ENCODE measurements at places on chromosomes 2 and 18.

GRCh38 chr2:241479026-241479898, 29.1 kb downstream of the STK25 start:
- DNase-seq, result no peak

DNA sequence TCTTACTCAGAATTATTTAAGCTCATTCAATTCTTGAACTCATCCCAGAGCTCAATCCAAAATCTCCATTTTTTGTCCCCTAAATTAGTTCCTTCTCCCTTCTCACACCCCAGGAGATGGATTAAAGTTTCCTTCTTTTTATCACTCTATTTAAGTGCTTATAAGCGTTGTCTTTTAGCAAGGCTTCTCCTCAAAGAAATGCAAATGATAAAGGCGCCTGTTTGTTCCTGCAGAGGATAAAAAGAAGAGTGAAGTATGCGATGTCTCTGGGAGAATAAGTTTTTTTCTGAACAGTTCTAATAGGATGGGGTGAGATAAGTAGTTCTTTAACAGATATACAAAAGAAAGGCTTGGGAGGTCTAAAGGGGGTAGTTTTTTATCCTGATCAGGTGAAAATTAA, 303.3 kb downstream of the CNTNAP5 start:
- DNase-seq, result no peak

- no peak for DNase-seq
These were observed 81.1 kb upstream of the TTC39C start for GRCh38 chr18:23933407-23933806.

DNA sequence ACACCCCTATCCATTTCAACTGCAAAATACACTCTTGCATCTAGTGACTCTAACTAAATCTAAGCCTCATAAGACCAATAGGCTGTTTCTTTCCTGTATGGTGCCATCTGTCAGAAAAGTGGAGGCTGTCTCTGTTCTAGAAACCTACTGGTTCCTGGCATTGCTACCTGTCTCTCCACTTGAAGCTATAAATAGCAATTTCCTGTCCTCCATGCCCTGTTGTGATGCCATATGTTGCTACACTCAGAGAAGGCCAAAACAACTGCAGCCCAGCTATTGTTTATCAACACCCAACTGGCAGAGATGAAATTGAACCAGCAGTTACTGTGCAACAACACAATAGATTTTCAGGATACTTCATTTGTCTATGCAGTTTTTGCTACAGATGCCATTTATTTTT, 1355.1 kb upstream of the SLC39A10 start:
- DNase-seq, result no peak

GRCh38 chr2:73759285-73759764, 20.6 kb downstream of the DUSP11 start:
- DNase-seq, result no peak

- no peak for DNase-seq
These were observed 89.1 kb downstream of the RAD51AP2 start for GRCh38 chr2:17429130-17429529.

GRCh38 chr2:128607440-128607839, 288.8 kb upstream of the HS6ST1 start:
- DNase-seq, result no peak

DNA sequence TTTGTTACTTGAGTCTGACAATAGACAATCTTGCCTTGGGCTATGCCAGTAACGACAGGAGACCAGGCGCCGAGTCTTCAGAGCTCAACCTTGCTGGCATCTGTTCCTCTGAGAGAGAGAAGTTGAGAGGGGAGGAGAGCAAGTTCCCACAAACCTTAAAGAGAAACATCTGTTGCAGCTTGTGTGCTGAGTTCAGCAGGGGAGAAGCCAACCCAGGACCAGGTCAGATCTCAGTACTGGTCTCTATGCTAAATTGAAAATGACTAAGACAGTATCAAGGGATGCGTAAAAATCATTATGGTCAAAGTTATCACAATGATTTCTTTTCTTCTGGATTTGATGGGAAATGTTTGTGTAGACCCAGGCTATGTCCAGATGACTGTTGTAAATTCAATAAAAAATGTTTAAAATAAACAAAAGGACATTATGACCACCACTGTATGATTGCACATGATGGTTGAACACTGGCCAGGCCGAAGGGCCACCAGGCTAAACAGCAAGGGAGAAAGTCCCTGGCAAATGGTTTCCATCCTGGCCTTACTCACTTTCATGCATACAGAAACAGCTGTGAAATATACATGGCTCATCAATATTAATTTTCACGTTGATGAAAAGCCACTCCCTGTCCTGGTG, 100.3 kb upstream of the PMAIP1 start:
- DNase-seq, result no peak

DNA sequence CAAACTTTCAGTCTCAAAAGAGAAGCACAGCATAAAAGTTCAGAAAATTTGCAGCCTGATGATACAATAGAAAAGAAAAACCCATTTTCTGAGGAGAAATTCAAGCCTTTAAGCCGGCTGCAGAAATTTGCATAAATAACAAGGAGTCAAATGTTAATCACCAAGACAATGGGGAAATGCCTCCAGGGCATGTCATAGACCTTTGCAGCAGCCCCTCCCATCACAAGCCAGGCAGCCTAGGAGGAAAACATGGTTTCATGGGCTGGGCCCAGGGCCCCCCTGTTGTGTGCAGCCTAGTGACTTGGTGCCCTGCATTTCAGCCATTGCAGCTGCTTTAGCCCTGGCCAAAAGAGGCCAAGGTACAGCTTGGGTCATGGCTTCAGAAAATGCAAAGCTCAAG, 54.1 kb upstream of the CAVIN2 start:
- no peak for DNase-seq

- no peak for DNase-seq
These were observed 158.0 kb downstream of the BARD1 start for GRCh38 chr2:214651451-214651850.

DNA sequence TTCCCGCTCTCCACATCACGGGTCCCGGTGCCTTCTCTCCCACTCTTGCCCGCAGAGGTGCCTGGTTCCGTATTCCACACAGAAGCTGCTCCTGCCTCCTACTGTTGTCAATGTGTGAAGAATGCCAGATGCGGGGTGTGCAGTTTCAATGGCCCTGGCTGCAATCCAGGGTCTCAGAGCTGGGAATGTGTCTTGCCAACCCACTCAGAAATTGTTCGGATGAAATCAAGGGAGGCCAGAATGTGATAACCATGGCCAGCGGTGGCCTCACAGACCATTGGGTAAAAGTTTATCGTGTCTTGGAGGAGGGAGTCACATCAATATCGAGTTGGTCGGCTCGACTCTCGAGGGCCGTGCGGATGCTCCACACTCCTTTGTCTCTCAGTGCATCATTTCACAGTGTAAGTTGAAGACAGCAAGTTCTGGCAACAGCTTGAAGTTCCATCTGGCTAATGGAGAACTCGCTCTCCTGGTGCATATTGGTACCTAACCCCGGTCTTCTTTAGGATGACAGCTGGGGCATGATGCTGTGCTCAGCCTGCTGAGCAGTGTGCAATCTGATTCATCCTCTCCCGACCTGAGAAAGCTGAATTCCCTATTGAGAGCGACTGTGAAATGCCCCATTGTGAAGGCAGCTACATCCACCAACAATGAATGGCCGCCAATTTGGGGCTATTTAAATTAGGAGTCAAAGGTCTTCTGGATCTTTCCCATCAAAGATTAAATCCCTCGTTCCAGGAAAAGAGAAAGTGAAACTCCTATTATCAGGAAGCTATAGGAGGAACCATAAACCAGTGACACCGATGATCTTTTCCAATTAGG, 389.0 kb downstream of the SOX11 start:
- DNase-seq, result no peak

GRCh38 chr2:11678306-11678960, 8.4 kb upstream of the NTSR2 start:
- DNase-seq, result no peak

- no peak for DNase-seq
These were observed 73.7 kb downstream of the ZRANB3 start for GRCh38 chr2:135457279-135457678.

GRCh38 chr2:71668326-71669057, 215.1 kb downstream of the DYSF start:
- DNase-seq, result no peak

GRCh38 chr18:23114911-23115310, 20.4 kb upstream of the CABLES1 start:
- no peak for DNase-seq

DNA sequence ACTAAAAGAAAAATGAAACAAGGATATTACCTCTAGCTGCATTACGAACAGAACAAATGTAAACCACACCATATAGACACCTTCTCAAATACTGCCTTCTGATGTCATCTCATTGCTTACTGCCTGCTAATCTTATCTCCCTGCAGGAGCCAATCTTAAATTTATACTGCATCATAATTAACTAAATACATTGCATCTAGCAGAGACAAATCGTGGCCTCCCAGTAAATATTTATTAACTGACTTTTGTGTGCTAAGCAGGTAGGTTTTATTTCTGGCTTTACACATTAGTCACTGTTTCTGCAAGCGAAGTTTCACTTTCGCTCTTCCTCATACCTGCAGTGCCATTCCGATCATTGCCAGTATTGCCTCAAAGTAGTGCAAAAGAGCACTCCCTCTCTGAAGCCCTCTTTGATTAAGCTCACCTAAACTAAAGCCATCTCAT, 67.5 kb downstream of the SPATS2L start:
- DNase-seq, result no peak

- DNase-seq, result no peak
These were observed 19.7 kb downstream of the IAH1 start for GRCh38 chr2:9494081-9494480.

DNA sequence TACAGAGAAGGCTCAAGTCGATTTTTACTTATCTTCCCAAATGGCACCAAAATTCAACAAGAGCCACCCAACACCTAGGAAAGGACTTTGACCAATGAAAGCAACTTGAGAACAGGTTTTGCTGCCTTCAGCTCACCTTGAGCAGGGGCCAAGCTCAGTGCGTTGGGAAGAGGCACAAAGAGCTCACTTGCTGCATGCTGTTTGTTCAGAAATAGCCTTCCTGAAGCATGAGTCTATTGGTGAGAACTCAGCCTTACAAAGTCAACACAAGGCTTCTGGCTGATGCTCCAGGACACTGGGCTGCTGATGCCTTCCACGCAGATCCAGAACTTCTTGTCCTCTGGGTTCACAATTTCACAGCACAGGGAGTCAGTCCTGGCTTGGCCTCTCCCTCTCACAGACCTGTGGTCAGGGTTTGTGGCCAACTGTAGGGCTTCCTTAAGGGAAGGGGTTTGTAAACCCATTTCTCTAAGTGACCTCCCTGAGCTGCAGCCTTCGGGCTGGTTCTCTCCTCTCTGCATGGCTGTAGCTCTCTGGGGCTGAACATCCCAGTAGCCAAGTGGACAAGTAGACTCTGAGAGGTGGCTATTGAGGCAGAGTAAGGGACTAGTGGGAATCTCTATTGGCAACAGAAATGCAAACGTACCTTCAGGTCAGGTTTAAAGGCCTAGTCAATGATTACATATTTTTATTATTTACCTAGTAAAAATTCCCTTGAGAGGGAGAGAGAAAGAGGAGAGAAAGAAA, 124.7 kb upstream of the GATA6 start:
- DNase-seq, result no peak

GRCh38 chr2:129934044-129934822, 45.2 kb upstream of the RAB6C start:
- no peak for DNase-seq

DNA sequence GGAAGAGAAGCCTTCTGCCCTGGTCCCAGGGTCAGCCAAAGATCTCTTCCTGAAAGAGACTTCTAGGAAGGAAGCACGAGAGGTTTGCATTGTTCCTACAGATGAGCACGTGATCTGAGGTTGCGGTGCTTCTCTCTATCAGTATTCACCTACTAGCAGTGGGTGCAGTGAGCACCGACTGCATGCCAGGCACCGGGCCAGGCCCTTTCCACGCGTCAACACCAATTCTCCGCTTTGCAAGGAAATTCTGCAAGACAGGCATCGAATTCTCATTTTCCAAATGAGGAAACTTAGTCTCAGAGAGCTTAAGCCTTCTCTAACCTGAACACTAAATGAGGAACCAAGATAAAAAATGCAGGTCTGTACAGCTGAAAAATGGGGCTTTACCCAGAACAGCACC, 151.5 kb upstream of the MYCN start:
- DNase-seq, result no peak

DNA sequence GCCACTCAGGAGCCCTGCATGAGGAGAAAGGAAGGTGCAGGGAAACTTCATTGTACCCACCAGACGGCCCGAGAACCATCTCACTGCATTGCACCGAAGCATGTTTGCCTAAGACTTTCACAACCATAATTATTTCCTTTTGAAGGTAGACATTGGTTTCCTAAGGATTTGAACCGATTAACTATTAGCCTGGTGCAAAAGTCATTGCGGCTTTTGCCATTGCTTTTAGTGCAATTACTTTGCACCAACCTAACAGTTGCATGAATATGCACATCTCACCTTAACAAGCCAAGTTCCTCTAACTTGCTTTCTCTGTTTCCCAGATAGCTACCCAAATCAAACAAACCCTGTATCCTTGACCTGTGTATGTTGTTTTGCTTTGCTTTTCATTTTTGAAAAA, 516.3 kb upstream of the ID2 start:
- DNase-seq, result no peak
